Stimulated activated CD8-positive, alpha-beta memory T cell treated with anti-CD3 and anti-CD28 coated beads, Interleukin-15, amount 100 ng/mL, for 24 hours (primary cell): ENCODE measurements at places on chromosomes 11 and 22.

- no peak for DNase-seq
These were observed 5.7 kb downstream of the C11orf54 start for GRCh38 chr11:93747122-93747521.

GRCh38 chr11:111399187-111400031 is 20.3 kb upstream of the POU2AF1 start:
- DNase-seq, result no peak

- DNase-seq, result no peak
These were observed 135.2 kb downstream of the RRAS2 start for GRCh38 chr11:14223636-14224288.

DNA sequence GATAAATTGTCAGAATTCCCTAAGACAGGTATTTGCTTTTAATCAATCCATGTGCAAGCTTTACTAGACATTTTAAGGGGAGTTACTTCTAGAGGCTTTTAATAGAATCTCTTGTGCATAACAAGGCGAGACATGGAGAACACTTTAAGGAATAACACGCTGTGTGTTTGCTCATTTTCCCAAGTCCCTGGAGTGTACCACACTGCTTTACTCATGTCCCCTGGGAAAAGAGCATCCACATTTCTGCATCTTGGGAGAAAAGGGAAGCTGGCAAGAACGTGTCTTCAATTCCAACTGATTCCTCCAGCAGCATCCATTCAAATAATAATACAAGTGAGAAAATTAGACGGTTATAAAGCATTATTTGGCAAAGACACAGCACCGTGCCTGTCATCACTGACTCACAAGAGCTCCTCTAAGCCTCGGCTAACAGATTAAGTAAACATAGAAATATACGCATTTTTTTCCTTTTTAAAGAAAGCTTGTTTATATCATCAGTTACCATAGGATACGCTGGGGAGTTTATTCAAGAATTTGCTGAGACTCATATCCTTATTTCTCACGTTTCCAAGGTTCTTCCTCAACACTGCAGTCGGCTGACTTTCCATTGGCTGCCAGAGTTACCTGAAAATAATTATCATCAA is 121.5 kb downstream of the CD44 start:
- DNase-seq, result no peak

GRCh38 chr11:104291646-104292045 is 127.7 kb upstream of the PDGFD start:
- DNase-seq, result no peak

DNA sequence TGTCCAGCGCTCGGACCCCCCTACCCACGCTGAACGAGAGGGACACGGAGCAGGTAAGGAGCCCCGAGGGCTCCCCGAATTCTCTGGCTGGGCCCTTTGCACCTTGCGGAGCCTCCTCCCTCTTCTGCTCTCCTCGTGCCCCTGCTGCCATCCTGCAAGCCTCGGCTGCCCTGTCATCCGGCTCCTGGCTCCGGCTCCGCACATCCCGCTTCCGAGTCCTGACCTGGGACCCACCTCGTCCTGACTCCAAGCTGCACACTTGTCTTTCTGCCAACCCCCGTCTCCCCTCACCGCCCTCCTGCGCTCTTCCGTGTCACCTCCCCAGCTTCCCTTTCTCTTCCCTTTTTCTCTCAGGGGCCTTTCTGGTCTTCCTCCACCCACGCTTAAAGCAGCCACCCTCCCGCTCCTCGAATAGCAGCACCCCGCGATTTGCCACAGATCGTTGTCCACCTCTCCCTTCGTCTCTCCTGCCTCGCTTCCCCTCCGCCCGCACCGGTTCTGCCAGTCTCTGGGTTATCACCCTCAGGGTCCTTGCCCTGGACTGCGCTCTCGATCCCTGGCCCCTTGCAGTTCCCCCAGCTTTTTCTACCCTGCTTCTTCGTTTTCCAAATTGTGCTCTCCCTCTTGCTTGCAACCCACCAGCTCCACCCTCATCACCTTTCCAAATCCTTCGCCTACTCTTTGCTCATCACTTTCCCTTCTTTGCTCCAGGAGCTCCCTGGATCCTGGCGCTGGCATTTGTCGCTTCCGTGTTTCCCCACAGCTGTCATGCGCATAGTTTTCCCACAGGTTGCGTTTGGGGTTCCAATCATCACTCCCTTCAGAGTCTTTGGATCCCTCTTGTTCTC is 822 bp downstream of the MARK2 start:
- no peak for DNase-seq

DNA sequence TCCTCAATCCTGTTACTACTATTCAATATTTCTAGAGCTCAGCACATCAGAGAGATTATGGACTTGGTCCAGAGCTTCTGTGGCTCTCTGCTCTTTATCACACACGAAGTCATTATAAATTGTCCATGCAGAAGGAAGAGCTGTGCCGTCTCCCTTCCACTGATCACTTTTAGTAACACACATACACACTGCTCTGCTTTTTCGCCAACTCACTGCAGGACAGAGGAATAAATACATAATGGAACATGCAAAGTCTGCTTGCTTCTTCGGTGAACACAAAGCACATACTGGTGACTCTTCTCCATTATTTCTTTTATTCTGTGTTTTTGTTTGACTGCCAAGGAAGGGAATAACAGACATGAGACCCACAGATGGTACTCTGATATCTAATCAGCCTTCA is 1000.0 kb upstream of the TENM4 start:
- DNase-seq, result no peak

DNA sequence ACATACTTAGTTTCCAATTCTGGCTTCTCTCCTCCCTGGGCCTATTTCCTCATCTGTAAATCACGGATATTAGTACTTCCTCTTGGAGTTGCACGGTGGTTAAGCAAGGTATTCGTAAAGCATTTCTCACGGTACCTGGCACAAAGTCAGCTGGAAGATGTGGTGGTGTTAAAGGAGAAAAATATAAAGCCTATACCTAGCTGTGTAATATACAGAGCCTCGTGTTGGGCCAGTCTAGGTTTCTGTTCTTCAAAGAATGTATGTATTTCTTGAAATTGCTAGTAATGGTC is 47.2 kb downstream of the DBX1 start:
- DNase-seq, result no peak

- no peak for DNase-seq
These were observed 143.9 kb downstream of the INSC start for GRCh38 chr11:15258433-15259165.

- no peak for DNase-seq
These were observed 173.8 kb downstream of the LARGE1 start for GRCh38 chr22:33746501-33746928.

GRCh38 chr11:14342906-14343305 is 16.1 kb downstream of the RRAS2 start:
- DNase-seq, result no peak

DNA sequence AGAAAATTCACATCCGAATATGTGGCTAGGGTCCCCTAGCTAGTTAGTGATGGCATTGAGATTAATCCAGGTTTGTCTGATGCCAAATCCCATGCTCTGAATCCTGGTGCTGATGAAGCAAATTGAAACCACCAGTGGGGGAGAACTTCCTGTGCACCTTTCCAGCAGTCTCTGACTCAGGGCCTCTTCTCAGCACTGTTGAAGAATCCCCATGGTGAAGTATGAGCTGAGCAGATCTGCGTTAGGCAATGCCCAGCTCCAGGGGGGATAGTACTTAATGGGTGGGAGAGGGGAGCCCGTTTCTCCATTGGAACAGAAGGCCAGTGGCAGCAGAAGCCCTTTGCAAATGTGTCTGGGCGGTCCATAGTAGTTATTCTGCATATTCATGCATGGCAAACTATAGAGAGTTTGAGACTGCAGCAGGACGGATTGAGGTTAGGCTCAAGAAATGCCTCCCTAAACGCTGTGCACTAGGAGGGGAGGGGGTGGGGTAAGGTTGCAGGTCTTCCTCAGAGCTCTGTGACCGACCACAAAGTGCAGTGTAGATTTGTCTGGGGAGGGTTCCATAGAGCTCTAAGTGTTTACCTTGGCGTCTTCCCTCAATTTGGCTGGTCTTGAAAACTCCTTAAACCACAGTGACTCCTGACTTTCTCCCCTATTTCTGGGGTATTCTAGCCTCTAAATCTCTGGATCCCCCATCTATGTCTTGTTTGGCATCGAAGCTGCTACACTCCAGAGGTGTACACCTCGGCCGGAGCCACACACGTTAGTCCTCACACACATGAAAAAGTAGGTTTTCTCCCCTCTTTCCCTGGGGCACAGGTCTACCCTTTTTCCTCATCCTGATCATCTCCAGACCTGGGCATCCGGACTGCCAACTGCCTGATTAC is 4.8 kb downstream of the POU2F3 start:
- DNase-seq, result no peak

DNA sequence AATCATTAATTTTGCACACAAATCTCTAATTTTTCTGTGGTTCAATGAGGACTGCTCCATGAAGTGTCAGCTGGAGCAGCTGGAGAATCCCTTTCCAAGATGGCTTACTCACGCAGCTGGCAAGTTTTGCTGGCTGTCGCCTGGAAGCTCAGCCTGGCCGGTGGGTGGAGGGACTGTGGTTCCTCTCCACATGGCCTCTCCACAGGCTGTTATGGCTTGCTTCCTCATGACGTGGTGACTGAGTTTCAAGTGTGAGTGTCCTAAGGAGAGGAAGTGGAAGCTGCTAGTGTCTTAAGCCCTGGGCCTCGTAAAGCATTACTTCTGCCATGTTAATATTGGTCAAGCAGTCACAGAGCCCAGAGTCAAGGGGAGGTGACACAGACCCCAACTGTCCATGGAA is 14.0 kb upstream of the NRIP3 start:
- no peak for DNase-seq

DNA sequence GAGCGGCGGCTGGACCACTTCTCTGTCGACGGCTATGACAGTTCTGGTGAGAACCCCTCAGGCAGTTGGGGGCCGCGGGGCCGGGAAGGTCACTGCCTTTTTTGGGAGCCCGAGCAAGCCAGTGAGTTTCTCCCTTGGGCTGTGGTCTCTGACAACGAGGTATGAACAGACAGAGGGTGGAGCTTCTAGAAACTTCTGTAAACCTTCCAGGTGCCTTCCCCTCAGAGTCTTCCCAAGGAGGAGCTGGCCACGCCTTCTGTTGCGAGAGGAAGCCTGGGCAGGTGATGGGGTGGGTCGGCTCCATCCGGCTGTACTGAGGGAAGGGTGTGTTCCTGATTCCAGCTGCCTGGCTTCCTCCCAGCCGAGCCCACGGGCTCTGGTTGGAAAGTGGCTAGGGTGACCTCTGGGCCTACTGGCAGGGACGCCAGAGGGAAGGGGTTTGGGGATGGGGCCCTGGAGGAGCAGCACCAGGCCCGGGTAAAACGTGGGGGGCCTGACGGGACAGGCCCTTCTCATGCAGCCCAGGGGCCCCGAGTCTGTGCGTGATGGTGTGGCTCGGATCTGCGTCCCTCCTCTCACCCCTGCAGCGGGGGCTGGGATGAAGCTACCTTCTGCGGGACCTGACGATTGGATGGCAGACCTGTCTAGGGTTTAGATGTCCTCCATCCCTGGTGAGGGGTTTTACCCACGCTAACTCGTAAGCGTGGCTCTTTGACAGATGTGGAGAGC is 110.8 kb downstream of the KCNQ1OT1 start:
- no peak for DNase-seq

DNA sequence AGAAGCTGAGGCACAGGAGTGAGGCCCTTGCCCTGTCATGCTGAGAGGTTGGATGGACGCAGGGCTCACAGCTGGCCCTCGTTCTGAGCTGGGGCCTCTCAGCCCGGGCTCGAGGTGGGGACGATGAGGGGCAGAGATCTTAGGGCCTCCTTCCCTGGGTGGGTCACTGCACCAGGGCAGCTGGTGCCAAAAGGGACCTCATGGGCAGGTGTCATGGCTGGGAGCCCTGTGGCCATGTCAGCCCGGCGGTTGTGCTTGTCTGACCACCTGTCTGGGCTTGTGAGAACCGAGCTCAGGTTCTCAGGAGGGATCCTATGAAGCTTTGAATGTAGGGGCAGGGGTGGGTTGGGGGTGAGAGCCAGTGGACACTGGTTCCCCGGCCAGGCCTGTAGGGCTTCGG is 1.8 kb upstream of the MUC6 start:
- DNase-seq, result no peak

DNA sequence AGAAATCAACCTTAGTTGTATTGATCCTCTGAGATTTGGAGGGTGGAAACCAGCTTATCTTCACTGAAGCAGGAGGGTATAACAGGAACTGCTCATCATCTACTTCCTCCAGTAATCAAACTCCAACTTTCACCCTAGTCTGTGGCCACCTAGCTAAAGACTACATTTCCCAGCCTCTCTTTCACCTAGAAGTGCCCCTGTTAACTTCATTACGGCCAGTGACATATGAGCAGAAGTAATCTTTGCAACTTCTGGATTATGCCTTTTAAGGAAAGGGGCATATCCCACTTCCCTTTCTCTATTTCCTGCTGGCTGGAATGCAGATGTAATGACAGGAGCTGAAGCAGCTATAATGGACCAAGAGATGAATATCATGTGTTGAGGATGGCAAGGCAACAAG is 7.6 kb upstream of the VPS37C start:
- DNase-seq, result no peak

DNA sequence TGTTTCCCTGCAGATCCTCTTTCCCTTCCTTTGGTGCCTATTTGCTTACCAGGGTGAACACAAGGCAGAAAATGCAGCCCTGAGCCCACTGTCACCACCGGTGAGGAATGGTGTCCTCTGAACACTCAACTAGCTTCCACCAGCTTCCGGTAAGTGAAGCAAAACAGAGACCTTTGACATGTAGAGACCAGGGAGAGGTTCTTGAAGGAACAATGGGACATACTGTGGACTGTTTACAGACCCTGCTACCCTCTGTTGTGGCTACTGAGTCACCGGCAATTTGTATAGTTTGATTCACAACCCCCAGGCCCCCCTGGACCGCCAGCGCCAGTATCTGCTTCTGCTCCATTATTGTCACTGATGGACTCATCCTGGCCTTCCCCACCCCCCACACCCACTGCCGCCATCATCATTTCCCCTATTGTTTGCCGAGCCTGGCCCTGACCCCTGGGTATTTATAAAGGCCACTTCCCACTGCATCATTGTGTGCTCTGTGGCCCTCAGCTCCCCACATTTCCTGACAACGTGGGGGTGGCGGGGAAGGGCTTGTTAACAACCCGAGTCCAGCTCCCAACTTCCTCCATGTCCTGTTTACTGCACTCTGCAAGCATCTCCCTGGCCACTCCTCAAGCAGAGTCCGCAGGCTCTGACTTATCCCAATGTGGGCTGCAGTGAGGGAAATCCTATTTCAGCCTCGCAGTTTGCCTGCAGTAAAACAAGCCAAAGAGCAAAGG is 252.9 kb downstream of the ETS1 start:
- DNase-seq, result no peak

DNA sequence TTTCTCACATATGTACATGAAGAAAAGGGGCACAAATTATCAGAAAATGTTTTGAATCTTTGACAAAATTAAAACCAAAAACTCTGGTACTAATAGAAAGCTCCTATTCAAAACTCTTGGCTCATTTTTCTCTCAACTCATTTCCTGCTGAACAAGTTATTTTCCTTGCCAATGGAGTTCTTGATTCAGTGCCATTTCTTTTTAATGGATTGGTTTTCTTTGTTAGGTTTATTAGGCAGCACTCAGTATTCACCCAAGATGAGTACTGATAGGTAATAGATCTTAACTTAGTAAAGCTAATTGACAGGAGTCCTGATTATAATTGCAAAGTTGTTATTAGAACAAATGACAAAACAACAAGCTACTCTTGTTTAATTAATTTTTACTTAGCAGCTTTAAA is 279.4 kb upstream of the PDGFD start:
- DNase-seq, result no peak
